Transverse colon (tissue), 4 donors: ENCODE measurements at places on chromosomes 3 and 15.

DNA sequence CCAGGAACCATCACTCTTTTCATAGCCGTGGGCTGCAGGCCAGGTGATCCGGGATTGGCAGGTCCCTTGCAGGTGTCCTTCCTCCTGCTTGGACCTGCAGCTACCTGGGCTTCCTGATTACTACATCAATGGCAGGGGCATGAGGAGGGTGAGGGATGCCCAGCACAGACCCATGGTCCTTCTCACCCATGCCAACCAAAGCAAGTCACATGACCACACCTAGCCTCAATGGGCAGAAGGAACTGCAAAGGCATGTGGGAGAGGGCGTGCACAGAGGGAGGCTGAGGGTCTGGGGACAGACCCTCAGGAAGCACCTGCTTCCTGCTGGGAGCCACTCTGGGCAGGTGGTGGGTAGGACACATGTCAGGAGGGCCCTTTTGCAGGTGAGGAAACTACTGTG lies 105.2 kb downstream of the NUP210 start:
- no peak for DNase-seq

DNA sequence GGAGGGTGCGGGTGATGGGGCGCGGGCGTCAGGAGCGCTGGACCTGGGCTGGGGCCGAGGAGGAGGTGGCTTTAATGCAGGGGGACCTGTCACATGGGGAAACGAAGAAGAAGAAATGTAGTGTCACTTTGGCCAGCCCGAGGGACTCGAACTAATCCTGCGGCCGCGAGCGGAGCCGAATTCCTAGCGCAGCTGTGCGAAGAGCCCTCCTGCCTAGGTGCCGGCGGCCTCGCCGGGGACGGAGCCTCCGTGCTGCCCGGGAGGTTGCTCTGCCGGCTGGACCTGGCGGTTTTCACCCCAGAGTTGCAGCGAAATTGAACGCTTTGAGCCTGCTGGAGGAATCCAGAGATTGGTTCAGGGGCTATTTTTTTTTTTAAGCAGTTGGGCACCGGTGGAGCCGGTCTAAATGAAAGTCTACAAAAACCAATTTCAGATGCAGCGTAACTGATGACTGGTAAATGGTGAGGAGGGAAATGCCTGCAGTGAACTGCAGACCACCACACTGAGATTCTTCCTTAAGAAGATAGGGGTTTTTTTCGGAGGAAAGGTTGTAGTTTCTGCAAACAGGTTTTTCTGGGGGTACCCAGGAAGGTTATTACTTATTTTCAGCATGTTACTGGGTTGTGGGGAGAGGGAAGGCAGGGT lies 662 bp downstream of the TMEM108 start:
- DNase-seq: no peak

GRCh38 chr15:31267161-31268107 lies 59.2 kb upstream of the KLF13 start:
- peak; percentile 8 for DNase-seq

DNA sequence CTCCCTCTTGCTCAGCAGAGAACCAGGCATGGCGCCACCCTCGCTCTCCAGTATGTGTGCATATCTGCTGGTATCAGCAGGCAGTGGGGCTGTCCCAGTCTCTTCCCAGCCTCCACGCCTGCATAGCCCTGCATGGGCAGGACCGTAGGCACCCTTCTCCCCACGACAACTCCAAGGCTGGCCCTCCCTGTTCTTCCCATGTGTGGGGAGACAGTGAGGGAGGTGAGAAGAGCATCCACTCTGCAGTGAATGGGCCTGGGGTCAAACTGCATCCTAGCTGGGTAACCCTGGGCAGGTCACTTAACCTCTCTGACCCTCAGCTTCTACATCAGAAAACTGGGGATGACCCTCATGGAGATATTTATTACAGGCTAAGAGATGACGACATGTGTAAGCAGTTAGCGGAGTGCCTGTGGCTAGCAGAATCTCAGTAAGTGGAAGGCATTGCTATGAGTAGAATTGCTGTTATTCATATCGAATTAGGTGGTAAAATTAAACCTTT lies 13.3 kb upstream of the SSUH2 start:
- DNase-seq: no peak

DNA sequence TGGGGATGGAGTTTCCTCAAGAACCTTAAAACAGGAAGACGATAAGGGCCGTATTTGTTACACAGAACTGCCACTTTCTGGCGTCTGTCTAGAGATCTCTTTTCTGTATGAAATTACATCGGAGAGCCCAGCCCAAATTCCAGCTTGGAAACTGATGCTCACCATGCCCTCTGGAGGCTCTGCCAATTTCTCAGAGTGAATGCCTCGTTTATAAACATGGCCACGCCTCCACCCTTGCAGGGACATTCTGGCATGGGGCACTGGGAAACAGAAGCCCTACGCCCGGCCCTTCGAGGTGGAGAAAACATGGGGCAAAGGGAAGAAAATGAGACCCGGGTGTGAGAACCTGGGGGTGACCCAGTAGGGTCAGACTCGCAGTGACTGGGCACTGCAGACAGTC lies 53.4 kb upstream of the SEC13 start:
- no peak for DNase-seq

DNA sequence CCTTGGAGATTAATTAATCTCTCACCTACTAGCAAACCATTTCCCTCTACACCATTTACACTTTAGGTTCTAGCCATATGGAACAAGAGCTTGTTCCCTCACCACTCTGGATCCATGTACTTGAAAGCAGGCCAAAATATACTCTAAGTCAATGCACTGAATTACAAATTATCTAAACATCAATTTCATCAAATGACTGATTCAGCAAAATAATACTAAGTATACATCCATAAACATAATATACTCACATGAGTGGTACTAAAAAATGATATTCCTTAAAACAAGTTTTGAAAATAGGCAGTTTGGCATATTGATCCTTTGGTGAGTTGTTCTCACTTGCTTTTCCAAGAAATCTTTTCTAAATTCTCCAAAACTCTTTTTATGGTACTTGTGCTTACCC lies 459.7 kb upstream of the ZNF385D start:
- no peak for DNase-seq

DNA sequence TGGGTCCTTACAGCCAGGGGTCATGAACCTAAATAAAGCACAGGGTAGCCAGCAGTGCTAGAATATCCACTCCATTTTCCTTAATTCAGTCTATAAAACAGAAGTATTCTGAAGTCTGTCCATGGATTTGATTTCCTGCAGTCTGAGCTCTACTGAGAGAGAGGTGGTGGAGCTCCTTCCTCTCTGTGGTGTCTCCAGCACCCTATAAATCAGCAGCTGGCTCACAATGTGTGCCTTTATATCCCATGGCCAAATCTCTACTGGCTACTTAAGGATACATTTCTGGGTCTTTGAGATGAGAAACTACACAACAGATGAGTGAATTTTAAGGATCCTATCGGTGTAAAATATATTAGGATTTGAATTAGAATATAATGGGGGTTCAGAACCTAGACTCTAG lies 339.9 kb upstream of the RBMS3 start:
- no peak for DNase-seq

GRCh38 chr15:88394553-88395145 lies 72.5 kb downstream of the MRPL46 start:
- DNase-seq: no peak

DNA sequence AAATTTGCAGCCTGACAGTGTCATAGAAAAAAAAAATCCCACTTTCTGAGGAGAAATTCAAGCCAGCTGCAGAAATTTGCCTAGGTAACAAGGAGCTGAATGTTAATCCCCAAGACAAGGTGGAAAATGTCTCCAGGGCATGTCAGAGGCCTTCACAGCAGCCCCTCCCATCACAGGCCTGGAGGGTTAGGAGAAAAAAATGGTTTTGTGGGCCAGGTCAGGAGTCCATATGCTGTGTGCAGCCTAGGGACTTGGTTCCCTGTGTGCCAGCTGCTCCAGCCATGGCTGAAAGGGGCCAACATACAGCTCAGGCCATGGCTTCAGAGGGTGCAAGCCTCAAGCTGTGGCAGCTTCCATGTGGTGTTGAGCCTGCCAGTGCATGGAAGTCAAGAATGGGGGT lies 11.2 kb downstream of the CD200R1 start:
- no peak for DNase-seq

DNA sequence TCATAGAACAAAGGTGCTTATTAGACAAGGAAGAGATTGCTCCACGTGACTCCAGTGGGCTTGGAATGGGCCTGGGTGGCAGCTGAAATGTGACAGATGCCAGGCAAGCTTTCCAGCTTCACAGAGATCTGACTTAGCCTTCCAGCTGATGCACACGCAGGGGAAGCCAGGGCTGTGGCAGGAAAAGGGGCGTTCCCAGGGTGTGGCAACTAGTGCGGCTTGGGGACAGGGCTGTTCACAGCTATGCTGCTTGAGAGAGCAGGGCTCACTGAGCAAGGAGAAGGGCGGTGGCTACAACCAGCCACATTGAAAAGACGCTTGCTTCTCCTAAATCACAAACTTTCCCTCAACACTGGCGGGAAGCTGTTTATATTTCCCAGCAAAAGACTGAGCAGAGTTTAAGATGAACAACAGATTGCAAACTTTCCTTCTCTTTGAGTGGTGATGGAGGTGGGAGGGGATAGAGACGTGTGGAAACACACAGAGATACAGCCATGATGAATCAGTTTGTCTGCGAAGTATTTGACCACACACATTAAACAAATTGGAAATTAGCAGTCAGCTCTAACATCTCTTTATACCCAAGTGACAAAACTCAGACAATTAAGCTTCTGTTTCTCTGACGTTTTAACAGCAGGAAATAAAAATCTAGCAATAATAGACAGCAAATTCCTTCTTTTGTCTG lies 127.5 kb downstream of the BDH1 start:
- peak; percentile 79 for DNase-seq

DNA sequence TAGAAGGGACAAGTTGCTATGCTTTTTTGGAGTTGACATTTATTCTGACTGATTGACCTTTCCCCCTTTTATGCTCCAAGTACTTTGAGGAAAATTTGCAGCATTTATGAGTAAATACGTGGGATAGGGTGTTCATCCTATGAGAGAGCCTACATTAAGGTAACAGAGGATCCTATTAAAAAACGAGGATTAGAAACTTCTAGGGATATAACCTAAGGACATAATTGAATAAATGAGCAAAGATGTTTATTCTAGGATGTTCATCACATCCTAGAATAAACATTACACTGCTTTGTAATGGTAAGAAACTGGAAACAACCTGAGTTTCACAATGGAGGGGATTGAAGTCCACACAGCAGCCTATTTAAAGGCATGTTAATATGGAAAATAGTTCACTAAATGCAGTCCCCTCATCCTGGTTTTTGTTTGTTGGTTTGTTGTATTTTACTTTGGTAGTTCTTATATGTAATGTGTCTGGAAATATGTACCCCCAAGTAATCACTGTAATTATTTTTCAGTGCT lies 23.9 kb upstream of the CLEC3B start:
- DNase-seq: no peak

GRCh38 chr15:91916051-91916450 lies 62.5 kb downstream of the SLCO3A1 start:
- DNase-seq: no peak
